ENCODE measurements at places on chromosomes 13 and 19.

GRCh38 chr13:113437408-113438010 is 15.8 kb downstream of the ADPRHL1 start:
- peak; percentile 44 for DNase-seq

GRCh38 chr13:99190147-99190985 is 10.3 kb upstream of the UBAC2 start:
- no peak for DNase-seq

DNA sequence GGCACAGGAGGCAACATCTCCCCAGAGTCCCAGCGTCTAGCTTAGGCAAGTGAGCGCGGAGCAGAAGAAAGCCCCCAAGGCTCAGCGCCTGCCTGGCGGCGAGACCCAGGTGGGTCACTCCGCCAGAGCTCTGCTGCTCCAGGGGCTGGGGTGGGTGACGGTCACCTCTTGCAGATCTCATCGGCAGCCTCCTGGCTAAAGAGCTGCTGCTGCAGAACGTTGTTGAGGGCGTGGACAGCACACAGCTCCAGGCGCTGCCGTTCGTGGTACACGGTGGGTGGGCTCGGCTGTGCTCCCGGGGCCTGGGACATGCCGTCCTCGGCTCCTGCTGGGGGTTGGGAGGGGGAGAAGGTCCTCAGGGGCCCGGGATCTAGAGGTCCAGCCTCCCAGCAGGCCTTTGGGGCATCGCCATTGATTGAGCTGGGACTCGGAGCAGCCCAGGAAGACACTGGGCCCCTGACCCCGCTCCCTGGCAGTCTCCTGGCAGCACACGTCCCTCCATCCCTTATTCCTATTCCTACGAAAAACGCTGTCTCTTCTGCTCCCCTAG is 795 bp downstream of the JOSD2 start:
- DNase-seq: no peak

DNA sequence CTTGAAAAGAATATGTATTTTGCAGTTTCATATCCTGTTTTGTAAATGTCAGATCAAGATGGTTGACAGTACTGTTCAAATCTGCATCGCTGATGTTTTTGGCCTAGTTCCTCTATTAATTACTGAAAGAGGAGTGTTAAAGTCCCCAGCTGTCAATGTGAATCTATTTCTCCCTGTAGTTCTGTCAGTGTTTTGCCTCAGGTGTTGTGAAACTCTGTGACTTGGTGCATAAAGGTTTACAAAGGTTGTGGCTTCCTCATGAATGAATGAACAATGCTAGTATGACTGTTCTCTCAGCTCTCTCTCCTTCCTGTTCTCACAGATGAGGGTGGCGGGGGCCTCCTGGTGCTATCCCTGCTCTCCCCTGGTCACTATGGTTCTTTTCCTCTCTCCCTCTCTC is 142.4 kb downstream of the MYCBP2 start:
- no peak for DNase-seq

GRCh38 chr19:56661248-56661647 is 10.3 kb downstream of the ZNF835 start:
- DNase-seq: no peak

GRCh38 chr19:42212886-42213285 is 4.6 kb downstream of the DEDD2 start:
- no peak for DNase-seq

DNA sequence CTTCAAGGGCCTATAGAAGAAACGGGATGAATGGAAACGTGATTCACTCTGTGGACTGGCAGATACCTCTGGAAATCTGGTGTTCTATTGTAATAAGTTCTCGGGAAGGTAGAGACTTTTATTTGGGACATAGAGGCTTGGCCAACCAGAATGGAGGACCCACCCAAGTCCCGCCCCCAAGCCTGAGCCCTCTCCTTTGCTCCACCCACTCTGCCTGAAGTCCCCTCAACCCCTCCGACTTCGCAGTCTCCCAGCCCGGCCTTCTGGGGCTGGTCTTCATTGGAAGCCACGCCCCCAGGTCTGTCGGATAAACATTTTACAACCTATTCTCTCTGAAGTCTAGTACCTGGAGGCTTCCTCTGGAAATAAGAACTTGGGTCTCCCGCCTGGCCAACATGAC is 16.9 kb downstream of the FBXL12 start:
- no peak for DNase-seq

GRCh38 chr13:99288089-99288488 is 19.1 kb downstream of the GPR183 start:
- no peak for DNase-seq

- no peak for DNase-seq
Measured at GRCh38 chr19:35161434-35161743, 6.9 kb downstream of the FXYD5 start.

DNA sequence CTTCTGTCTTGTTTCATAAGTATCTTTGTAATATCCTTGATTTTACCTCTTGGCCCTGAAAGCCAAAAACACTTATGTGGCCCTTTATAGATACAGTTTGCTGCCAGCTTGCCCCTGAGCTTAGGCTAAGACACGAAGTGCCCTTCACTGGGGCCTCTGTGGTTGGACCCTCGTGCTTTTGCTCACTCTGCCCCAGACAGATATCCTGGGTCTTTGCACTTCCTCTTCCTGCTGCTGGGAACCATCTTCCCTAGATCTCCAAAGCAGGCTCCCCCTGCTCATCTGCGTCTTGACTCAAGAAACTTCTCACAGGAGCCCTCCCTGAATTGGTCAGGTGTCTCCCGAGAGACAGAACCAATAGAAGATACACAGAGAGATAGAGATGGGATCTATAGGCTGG is 2.0 kb upstream of the TNFSF14 start:
- DNase-seq: no peak

DNA sequence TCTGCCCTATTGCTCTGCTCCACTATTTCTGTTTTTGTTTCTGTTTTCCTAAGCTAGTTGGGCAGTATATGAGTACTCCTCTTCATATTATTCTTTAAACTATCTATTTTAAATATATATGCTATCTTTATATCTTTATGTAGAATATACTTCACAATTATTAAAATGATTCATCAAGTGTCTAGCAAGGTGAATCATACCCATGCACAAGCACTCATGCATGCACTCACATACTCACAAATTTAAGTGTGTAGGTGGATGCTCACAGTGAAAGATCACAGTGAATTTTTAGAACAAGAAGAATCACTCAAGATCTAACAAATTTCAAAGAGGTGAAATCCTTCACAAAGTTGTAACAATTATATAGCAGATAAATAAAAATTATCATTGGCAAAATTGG is 435.6 kb upstream of the SLITRK5 start:
- no peak for DNase-seq

GRCh38 chr19:51792932-51793331 is 2.0 kb upstream of the FPR3 start:
- DNase-seq: no peak

- DNase-seq: no peak
Measured at GRCh38 chr13:90787007-90787406, 560.5 kb upstream of the MIR17HG start.

DNA sequence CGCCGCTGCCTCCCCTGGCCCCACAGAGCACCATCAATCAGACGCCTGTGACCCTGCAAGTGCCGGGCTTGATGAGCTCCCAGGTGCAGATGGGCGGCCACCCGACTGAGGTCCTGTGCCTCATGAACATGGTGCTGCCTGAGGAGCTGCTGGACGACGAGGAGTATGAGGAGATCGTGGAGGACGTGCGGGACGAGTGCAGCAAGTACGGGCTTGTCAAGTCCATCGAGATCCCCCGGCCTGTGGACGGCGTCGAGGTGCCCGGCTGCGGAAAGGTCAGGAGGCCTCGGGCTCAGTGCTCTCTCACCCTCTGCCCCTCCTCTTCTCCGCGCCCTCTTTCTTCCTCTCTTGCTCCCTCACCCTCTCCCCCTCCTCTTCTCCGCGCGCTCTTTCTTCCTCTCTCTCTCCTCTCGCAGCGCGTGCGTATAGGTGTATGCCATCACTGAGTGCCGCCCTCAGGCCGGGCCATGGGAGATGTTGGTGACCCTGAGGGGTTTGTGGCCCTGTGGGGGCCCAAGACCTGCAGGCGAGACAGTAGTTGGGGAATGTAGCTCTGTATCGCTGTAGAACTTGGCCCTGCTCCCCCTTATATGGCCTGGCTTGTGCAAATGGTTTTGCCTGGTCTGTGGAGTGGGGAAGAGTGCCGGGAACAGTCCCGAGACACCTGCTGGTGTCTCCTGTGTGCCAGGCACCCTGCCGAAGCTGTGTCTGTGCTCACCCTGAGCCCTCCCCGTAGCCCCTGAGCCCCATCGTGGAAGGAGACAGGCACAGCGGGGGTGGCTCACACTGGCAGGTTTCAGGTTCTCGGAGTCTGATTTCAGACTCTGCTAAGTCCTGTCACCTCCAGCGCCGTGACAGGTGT is 5.4 kb upstream of the EPN1 start:
- no peak for DNase-seq

DNA sequence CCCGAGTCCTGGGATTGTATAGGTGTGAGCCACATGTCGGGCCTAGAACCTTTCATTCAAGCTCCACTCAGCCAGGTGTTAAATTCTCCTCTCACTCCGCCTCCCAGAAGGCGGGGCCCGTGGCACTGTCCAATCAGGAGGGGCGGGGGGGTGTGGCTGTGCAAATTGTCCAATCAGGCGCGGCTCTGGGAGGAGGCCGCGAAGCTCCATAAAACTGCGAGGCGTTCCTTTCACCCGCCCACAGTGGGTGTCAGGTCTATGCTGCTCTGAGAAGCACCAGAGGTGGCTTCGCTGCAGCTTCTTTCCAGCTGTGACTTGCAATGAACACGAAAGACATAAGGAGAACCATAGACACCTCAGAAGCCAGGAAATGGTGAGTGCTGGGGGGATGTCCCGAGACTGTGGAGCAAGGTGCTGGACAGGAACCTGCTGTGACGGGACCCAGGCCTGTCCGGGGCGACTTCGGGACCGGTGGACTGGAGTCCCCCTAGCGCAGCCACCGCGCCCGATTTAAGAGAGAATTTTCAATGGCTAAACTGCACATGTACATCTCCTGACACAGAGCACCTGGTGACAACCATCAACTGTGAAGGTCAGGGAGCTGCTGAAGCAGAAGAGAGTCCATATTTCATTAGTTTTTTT is 3.0 kb upstream of the ZNF136 start:
- no peak for DNase-seq

DNA sequence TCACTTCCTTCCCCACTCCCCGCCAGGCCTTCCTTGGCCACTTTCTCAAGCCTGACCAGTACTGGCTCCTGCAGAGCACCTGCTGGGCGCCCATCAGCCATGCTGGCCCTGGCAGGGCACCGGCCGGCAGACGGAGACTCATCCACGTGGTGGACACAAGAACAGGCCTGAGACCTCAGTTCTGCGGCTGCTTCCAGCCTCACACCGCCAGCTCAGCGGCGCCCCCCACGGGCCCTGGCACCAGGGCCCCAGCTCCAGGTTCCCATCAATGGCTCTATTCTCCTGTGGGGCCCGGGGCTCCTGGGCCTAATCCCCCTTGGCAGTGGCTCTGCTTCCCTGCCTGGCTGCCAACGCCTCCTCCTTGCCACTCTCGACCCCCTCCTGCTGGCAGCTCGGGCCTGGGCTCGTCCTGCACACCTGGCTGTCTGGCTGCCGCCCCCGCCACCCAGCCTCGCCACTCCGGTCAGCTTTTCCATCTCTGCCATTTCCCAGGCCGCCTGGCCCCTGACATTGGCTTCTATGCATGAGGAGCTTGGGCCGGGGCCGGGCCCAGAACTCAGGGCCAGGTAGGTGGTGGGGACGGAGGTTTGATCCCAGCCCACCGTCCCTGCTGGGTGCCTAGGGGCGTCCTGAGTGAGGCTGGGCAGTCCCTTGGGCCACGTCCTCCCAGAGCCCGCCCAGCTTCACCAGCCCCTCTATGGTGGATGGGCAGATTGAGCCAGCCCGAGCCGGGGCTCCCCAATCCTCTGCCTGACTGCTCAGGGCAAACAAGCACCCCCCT is 6.2 kb downstream of the NDUFA11 start:
- DNase-seq: no peak

GRCh38 chr19:18750295-18750970 is 40.7 kb downstream of the COMP start:
- no peak for DNase-seq

- DNase-seq: no peak
Measured at GRCh38 chr13:67148161-67148571, 82.0 kb downstream of the PCDH9 start.

DNA sequence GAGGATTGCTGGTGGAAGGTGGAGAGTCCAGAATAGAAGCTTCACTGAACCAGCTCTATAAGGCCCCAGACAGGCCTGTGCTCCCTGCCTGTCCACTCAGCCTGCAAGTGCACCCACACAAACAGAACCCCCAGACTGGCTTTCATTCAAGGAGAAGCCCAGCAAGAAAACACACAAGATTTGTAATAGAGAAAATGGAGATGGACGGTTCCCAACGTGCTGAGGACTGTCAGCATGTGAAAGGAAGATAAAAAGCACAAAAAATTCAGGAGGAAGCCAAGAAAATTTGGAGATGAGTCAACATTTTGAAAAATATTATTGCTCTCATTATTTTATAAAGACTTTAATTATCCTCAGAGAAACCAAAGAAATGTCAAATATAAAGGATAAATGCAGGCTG is 218.2 kb upstream of the SLC10A2 start:
- no peak for DNase-seq

DNA sequence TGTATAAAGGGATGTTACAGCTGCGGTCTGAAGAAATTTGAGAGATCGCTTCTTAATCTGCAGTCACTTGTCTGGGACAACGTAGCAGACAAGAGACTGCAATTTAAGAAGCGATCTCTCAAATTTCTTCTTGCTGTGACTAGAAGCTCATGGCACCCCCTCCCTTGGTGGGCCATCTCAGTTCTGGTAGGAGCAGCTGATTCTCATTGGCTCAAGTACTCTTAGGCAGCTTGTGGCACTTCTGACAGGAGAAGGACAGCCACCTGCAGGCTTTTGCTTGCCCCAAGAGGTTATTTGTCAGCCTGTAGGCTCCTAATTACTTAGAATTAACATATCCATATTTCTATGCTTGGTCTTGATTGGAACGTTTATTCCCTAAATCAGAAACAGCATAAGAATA is 503.0 kb downstream of the DCT start:
- no peak for DNase-seq

DNA sequence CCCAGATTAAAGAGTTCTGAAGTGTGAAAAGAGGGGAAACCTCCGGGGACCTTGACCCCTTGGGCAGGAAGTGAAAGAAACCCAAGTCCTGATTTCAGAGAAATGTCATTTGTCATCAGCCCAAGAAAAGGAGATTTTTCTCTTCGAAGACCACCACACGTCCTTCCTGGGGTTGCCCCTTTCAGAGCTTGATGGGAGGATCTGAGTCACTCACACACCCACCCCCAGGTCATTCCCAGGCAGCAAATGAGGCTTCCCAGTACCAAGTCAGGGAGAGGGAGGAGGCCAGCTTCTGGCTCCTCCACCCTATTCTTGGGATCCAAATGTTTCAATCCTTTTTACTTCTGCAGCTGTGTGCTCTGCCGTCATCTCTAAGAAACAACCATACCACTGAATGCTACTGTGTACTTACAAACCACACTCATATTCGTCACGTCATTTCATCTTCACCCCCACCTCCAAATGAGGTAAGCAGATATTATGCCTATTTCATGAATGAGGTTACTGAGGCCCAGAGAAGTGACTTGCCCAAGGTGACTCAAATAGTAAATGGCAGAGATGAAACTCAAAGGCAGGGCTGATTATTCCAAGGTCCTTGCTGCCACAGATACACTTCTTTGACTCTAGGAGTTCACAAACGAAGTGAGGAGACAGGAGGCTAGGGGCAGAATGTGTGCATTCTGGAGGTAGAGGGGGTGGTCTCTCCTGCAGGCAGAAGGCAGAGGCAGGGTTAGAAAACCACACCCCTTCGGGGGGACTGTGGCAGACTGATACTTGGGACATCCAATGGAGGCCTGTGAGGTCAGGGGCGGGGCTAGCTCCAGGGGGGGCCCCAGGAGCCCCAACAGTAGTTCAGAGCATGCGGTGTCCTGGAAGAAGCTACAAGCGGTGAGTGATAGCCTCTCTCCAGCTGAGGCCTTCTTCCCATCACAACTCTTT is 5.0 kb upstream of the KMT2B start:
- no peak for DNase-seq

- no peak for DNase-seq
Measured at GRCh38 chr19:10713317-10713716, 4.6 kb upstream of the DNM2 start.
